ENCODE measurements at places on chromosomes 16 and 17.

- no peak for DNase-seq
Measured at GRCh38 chr17:68953340-68953997, 1.7 kb downstream of the ABCA8 start.

DNA sequence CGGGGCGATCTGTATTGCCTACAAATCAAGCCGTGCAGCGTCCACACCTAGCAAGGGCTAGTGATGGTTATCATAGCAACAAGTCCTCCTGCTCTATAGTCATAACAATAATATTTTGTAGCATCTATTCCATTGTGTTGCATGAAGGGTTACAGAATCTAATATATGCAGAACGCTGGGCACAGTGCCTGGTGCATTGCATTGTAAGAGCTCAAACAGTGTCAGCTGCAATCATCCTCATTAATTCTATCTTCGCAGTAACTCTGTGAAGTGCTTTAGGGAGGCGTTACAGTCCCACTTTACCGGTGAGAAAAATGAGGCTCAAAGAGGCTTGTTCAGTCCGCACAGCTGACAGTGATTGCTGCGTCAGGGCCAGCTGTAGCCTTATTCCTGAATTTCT, 149.4 kb downstream of the RBFOX1 start:
- DNase-seq, result no peak

DNA sequence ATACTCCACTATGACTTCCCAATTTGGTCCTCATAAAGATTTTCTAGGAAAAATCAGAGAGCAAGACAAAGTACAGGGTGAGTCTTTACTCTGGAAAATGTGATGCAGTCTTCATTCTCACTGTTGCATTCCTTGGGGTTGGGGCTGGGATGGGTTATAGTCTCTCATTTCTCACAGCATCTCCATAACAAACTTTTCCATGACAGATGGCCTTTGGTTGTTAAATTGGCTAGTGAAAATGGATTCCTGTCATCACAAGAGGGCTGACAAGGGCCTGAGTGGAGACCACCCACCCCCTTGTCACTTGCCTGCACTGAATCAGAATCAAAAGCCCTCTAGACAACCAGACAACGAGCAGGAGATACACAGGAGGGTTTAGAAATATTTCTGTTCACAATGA, 174.6 kb downstream of the AATF start:
- DNase-seq, result no peak

DNA sequence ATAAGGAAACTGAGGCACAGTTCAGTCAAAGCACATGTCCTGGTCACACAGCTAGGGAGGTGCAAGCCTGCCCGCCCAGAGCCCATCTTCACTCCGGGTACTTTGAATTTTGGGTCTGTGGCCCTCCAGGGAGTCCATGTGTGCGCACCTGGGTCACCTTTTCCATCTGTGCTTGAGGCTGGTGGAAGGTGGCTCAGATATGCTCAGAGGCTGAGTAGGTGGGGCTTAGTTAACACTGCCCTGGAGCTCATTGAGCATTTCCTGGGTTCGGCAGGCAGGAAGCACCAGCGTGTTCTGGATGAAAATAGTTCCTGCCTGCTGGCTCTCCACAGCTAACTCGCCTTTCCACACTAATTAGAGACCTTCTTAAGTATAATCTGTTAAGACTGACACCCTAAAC, 19.2 kb downstream of the FAM234A start:
- DNase-seq, result no peak

GRCh38 chr17:81254955-81255717, 16.0 kb downstream of the NDUFAF8 start:
- peak; percentile 28 for DNase-seq

All from non-pigmented ciliary epithelial cell (primary cell).